SHP77 (cell line): ENCODE measurements at places on chromosomes 16 and 17.

- DNase-seq: no peak
Measured at GRCh38 chr17:31283841-31284240, 13.2 kb downstream of the OMG start.

- peak; percentile 71 for DNase-seq
Measured at GRCh38 chr16:35306915-35307314, 1847.5 kb downstream of the TP53TG3F start.

DNA sequence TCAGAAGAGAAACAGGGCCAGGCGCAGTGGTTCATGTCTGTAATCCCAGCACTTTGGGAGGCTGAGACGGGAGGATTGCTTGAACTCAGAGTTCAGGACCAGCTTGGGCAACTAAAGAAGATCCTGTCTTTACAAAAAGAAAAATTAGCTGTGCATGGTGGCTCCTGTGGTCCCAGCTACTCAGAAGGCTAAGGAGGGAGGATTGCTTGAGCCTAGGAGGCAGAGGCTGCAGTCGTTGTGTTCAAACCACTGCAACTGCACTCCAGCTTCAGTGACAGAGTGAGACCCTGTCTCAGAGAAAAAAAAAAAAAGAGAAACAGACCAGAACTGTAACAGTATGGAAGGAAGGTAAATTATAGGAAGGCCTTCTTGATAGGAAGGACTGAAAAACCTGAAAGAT, 10.3 kb downstream of the ARL4D start:
- DNase-seq: no peak

GRCh38 chr16:280991-281659, 734 bp downstream of the ARHGDIG start:
- DNase-seq: no peak

GRCh38 chr16:88008840-88009239, 57.6 kb downstream of the BANP start:
- no peak for DNase-seq

- DNase-seq: no peak
Measured at GRCh38 chr17:78687125-78687524, 94.9 kb downstream of the CYTH1 start.

DNA sequence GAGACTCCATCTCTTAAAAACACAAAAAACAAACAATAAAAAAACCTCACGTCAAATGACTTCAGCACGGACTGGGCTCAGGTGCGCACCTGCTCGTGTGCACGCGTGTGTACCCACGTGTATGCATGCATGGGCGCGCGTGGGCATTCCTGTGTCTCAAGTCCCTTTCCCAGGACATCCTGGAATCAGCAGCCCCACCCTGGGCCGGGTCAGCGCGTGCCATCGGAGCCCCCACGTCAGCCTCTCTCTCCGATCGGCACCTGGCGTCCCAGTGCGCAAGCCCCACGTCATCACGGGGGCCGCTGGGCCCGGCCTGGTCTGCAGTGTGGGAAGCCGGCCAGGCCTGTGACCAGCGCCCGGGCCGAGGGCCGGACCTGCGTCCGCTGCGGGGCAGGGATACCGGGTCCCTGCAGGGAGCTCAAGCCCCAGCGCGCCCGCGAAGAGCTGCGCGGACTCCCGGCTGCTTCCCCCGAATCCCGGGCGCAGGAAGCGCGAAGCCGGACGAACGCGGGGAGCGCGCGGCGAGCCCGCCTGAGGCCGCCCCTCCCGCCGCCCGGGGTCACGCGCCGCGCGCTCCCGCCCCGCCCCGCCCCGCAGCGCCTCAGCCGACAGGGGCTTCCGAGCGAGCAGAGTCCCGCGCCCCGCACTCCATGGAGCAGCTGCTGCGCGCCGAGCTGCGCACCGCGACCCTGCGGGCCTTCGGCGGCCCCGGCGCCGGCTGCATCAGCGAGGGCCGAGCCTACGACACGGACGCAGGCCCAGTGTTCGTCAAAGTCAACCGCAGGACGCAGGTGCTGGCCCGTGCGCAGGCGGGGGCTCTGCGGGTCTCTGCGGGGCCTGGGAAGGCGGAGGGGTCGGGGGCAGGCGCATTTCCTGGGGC, at the start of gene FN3K:
Gene FN3K, plus strand, starts transcription at position 629 of the 880 bp plus-strand sequence. Its CDS starts 22 bp downstream, at position 651.
- peak; percentile 72 for DNase-seq

GRCh38 chr17:8856869-8857575, 10.5 kb downstream of the PIK3R6 start:
- no peak for DNase-seq

- DNase-seq: no peak
Measured at GRCh38 chr16:74766729-74767128, 7.9 kb downstream of the FA2H start.

GRCh38 chr17:47660064-47660492, 10.4 kb downstream of the KPNB1 start:
- no peak for DNase-seq

GRCh38 chr17:48522031-48522653, 8.7 kb downstream of the HOXB1 start:
- DNase-seq: peak; percentile 85

DNA sequence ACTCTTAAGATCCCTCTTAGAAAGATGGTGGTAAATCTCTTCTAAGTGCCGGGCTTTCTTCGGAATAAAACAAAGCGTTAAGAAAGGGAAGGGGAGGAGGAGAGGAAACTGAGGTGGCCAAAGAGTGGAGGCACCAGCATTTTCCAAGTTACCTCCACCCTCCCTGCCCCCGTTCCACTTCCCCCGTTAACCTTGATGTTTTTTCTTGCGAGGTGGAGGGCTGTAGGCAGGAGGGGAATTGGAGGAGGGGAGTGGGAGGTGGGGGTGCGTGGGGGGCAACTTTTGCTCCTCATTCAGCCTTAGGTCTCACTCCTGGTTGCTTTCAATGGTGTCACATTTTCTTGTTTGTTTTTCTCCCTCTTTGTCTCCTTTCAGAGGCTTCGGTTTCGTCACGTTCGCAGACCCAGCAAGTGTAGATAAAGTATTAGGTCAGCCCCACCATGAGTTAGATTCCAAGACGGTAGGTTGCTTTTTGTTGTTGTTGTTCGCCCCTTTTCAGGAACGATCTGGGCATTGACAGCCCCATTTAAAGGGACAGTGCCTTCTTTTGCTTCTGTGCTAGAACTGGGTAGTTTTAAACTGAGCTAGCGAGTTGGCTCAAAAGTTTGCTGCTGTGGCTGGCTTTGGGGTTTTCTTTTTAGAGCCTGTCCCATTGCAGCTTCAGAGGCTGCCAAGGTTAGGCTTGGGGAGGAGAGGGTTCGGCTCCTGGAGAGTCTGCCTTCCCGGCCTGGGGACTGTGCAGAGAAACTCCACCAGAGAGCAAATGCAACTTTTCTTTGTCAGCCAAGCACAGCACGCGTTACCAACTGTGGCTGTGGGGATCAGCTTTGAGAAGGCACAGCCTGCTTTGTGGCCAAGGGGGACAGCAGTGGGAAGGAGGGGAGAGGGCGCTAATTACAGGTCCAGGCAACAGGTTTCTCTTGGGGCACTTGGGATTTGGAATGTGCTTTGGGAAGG, 1.9 kb downstream of the MSI2 start:
- no peak for DNase-seq

DNA sequence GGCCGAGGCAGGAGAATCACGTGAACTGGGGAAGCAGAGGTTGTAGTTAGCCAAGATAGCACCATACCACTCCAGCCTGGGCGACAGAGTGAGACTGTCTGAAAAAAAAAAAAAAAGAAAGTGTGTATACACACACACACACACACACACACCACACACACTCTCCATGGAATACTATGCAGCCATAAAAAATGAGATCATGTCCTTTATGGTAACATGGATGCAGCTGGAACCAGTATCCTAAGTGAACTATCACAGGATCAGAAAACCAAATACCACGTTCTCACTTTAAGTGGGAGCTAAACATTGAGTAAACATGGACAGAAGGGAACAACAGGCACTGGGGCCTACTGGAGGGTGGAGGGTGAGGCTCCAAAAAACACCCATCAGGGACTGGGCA, 16.7 kb downstream of the NDUFAB1 start:
- DNase-seq: no peak

DNA sequence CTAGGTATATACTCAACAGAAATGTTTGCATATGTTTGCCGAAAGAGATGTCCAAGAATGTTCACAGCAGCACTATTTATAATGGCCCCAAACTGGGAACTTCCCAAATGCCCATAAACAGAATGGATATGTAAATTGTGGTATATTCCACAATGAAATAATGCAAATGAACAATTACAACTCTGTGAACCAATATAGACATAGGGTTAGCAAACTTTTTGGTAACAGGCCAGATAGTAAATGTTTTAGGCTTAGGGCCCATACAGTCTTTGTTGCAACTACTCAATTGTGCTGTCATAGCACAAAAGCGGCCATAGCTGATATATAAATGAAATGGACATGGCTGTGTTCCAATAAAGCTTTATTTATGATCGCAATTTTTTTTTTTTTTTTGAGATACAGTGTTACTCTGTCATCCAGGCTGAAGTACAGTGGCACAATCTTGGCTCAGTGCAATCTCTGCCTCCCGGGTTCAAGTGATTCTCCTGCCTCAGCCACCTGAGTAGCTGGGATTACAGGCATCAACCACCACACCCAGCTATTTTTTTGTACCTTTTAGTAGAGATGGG, 16.5 kb downstream of the XYLT1 start:
- no peak for DNase-seq

DNA sequence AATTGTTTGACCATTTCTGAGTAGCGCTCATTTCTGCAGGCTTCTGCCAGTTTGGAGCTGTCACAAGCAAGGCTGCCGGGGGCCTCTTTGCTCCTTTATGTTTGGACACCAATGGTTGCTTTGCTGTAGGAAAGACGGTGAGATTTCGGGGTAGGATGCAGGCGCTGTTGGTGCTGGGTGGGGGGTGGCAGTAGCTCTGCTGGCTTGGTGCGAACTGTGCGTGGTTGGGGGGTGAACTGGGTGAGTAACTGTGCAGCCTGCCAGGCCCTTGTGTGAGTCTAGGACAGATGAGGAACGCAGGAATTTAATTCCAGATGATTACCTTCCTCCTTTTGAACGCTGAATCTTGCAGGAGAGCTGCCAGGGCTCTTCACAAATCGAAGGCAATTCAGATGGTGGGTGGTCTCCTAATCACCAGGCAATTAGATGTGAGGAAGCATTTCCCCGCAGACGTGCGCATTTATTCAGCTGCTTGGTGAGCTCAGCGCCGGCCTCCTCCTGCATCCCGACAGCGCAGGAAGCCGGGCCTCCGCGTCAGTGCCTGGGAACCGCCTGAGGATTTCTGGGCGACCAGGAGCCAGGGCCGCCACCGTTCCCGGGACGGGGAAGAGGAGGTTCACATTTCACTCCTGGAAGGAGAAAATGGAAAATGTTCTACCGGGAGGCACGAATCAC, 154.4 kb downstream of the FOXL1 start:
- no peak for DNase-seq

GRCh38 chr16:83833921-83834320, 26.1 kb downstream of the HSBP1 start:
- no peak for DNase-seq

GRCh38 chr16:82713778-82714177, 87.0 kb downstream of the CDH13 start:
- DNase-seq: no peak

- DNase-seq: no peak
Measured at GRCh38 chr17:42868338-42868737, 17.3 kb downstream of the AOC3 start.

- DNase-seq: peak; percentile 24
Measured at GRCh38 chr16:27129401-27129800, 62.7 kb downstream of the C16orf82 start.

DNA sequence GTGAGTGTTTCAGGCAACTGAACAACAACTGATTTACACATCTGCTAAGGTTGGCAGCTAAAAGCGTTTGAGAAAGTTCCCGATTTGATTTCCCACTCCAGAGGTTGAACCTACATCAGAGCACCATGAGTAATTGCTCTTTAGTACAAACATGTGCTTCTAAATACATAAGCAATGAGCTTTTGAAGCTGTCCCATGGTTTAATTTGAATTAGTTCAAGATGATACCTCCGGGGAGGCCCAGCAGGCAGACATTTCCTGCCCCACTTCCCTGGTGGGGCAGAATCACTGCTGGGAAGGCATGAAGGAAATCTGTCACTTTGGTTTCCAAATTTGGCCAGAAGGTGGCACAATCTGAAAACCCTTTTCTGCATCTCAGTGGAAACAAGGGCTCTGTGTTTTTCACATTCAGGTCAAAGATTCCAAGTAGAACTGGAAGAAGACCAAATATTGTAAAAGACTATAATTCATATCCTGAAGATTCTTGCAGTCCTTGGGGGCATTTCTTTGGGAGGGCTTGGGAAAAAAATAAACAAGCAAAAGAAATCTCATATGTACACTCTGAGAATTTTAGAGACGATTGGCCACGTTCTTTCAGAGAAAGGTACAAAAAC, 176.2 kb upstream of the FAM20A start:
- peak; percentile 30 for DNase-seq

DNA sequence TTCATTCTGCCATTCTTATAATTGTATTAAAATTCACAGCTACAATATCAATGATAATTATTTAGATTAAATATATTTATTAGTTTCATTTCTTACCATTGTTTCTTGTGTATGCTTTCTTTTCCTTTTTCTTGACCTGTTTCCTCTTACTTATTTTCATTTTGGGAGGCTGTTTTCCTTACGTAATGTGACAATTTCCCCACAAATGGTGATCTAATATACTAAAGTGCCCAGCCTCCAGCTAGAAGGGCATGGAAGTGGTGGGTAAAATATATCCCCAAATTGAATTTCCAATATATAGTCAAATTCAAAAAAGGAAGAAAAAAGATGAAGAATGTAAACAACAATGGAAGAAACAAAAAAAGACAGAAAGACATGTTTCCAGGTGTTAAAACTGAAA, 1.5 kb upstream of the ABCA6 start:
- DNase-seq: no peak

- DNase-seq: no peak
Measured at GRCh38 chr16:25575363-25575762, 116.4 kb upstream of the HS3ST4 start.

DNA sequence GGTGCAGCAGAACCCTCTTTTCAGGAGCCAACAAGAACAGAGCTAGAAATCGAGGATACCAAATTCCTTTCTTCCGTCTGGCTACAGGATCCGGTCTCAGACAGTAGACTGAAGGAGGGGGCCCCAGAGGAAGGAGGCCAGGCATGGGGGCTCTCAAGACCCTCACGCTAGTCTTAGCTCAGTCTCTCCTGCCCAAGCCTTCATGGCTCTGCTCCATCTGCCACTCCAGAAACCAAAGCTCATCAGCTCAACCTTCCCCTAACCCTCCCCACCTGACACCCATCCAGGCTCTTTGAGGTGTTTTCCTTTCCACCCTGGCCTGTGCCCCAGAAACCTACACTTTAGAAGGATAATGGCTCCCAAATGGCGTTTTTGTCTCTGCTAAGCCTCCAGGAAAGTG, 6.2 kb upstream of the TMEM92 start:
- no peak for DNase-seq

DNA sequence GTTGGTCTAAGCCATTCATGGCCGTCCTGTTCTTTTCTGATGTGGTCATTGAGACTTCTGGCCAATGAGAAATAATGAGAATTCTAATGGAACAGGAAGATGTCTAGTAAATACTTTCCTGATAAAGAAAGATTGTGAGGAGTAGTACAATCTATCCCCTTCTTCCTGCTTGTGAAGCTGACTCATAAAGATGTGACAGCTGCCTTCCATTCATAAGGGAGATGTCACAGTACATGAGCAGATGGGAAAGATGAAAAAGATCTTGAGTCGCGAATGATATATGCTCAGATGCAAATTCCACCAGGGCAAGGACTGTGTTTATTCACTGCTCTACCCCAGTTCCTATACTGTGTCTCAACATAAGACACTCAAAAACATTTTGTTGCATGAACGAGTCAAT, 111.7 kb upstream of the FOXF1 start:
- no peak for DNase-seq

- DNase-seq: no peak
Measured at GRCh38 chr17:61669522-61669921, 78.5 kb upstream of the NACA2 start.

GRCh38 chr17:65345261-65346005, 208.3 kb downstream of the RGS9 start:
- DNase-seq: no peak
